ENCODE measurements at places on chromosomes 2 and 18.

- DNase-seq = no peak
These were observed 60.1 kb downstream of the FMNL2 start for GRCh38 chr2:152395103-152395502.

DNA sequence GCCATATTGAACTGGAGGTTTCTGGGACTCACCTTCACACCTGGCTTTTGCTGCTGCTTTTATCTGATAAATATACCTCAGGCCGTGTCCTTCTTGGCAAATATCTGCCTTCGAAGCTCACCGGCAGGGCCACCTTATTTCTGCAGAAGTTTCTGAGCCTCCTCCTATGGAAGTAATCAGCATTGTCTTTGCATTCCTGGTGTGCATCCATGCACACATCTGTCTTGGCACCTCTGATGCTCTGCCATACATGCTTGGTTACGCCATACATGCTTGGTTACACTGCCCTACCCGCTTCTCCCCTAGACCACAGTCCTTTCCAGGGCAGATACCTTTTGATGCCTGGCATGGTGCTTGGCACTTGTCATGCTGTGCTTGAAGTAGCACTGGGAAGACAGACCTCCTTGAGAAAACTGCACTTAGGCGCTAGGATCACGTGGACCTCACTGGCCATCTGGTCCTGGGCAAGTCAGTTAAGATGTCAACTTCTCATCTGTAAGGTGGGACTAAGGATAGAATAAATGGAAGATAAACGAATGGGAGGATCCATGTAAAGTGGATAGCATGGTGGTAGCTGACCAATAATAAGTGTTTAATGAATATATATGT is 66.8 kb downstream of the ZNF236 start:
- DNase-seq = no peak

DNA sequence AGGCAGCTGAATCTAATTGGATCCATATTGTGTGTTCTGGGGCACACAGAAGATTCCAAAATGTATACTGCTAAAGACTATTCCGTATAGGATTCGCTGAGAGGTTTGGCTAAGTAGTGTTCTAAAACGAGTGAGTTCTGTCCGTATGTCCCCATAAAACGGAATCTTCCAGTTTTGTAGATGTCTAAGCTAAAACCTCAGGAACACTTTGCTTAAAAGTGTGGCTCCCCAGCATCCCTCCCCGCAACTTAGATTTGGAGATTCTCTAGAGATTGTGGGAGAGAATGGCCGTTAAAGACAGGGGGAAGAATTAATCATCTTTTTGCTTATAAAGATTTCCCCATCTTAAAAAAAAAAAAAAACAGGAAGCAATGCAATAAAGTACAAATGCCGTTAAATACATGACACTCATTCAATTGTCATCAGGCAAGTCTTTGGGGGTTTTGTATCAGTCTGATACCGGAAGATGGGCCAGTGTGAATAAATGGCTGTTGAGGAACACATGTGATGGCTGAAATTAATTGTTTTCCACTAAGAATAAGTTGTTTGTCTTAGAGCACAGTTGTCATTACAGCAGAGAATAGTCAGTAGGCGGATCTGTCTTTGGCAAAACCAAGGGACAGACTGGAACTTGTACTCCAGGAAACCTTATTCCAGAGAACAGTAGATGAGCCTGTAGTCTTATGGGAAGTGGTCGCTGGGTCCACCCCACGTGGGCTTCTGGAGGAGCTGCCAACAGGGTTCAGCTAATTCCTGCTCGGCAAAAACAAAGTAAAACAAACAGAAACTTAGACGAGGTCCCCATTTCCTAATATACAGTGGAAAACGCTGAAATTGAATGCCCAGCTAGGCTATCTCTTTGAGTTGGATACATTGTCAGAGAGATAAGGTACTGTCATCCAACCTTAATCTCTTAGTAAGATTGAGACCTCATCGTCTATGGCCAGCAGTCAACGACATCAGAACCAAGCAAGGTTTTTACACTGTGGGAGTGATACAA is 1.7 kb downstream of the EMILIN2 start:
- DNase-seq = no peak

DNA sequence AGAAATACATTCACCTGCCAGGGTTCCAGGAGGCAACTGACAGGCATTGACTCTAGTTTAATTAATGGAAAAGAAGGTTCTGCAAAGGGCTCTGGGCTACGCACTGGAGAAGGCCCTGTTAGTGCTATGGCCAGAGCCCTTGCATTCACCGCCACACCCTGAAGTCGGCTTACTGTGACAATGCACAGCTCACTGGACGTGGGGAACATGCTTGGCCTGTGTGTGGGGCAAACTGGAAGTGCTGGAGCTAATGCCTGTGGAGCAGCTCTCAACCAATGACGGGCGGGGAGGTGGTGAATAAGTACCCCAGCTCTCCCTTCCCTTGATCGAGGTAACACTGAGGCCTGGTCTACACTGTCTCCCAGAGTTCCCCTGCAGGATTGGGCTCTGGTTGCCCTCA is 209.8 kb downstream of the HAUS1 start:
- no peak for DNase-seq

DNA sequence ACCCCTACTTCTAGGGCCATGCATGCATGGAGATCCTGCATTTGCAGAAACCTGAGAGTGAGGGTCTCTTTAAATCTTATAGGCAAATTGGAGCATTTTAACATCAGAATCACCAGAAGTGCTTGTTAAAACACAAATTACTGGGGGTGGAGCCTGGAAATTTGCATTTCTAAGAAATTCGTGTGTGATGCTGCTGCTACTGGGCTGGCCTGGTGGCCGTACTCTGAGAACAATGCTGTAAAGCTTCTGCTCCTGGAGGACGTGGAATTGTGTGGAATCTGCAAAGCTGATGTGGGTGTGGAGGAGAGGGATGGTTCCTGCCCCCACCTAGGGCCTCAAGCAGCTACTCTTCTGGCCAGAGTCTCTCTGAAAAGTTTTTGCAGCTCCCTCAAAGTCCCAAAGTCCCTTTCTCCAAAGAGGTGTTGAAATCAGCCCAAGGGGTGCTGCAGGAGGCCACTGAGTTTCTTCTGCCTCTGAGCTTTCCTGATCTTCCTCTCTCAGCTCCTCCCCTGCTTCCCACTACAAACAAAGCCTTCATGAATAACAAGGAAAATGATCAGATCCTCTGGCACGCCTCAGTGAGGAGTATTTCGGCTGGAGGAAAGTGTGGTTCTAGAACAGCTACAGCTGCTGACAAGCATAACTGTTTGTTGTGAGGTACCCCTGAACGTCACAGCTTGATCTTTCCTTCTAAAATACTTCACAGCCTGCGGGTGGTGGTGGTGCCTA is 508.3 kb downstream of the CNTNAP5 start:
- no peak for DNase-seq

GRCh38 chr2:120977582-120978358 is 242.1 kb downstream of the GLI2 start:
- DNase-seq = no peak

DNA sequence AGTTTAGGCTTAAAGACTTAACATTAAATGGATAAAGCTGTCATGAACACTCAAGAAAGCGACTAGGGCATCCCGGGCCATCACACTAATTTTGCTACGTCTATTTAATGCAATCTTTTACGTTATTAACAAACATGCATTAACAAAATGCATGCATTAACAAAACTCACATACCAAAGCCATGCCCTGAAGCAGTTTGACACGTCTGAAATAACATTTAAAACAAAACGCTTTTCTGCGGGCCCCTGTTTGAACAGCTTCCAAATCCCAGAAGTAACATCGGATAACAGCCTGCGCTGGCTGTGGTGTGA is 458 bp downstream of the B4GALT6 start:
- DNase-seq = no peak

Data from mesothelial cell of epicardium (in vitro differentiated cells).